Right ventricle myocardium superior (tissue), 1 donor: ENCODE measurements at places on chromosomes 5 and 9. TPM values are rescaled to one million over a fixed set of nuclear protein-coding genes. Genes with fewer than 3 reads are reported as not detected.

Gene ZFP2
- total RNA-seq: 0.54 TPM

Gene CNTLN
- 3.1 TPM for total RNA-seq

Gene CDK9
- 44.4 TPM for total RNA-seq

Gene GABRA1
- not detected for total RNA-seq

Gene MAMDC2
- 10.0 TPM for total RNA-seq

Gene SPATA31C1
- not detected for total RNA-seq

Gene PTGES
- total RNA-seq: 4.5 TPM

Gene PAEP
- total RNA-seq: not detected

Gene AJM1
- 7.3 TPM for total RNA-seq

Gene ADAMTS16
- total RNA-seq: 0.05 TPM

Gene LCN1
- total RNA-seq: not detected

Gene SLC34A1
- total RNA-seq: not detected

Gene KIF24
- total RNA-seq: 0.56 TPM

Gene PCDHB11
- total RNA-seq: 0.73 TPM

DNA sequence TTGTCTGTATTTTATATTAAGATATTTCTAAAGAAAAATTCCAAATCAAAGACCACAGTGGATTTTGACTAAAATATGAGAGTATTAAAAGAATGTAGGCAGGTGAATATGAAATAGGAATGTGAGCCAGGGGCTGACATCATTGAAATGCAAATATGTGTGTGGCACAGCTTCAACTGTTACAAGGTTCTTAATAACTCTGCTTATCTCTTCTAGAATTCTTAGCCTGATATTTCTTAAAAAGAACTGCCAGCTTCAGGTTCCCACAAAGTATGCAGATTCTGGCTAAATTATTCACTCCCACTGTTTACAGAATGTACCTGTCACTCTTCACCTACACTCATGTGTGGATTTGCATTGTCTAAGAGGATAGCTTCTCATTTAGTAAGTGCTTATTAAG lies 274.4 kb downstream of the DIRAS2 start:
- no peak for DNase-seq

DNA sequence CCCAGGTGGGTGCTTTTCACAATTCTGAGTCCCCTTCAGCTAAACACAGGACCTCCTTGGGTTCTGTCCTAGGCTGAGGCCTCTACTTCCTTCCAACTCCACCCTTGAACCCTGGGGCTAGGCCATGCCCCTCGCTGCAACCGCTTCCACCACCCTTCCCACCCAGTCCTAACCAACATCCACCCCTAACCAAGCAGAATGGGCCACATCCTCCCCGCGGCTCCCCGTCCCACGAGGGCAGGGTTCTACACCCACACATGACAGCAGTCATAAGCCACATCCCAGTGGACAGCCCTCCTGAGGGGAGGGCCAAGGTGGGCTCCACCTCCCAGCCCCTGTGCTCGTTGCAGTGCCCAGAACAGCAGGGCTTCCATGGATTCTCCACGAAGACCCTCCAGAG lies 65.8 kb downstream of the SHB start:
- no peak for DNase-seq

GRCh38 chr9:76424491-76424890 lies 30.3 kb upstream of the RFK start:
- no peak for DNase-seq

DNA sequence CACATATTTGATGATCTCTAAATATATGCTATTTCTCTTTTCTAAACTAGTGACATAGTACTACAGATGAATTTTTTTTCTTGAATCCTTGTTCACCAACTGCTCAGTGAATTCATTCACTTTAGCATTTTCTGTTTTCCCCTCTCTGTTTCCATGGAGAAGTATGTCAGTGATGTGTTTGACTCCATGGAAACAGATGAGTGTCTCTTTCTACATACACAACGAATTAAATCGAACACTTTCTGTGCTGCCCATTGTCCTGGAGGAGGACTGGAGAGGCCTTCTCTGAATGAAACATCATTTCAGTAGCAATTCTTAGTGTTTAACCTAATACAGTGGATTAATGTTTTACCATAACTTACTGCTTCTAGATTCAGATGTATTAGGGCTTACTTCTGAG lies 9.5 kb downstream of the INVS start:
- no peak for DNase-seq

GRCh38 chr9:69975681-69976080 lies 68.0 kb upstream of the MAMDC2 start:
- no peak for DNase-seq

DNA sequence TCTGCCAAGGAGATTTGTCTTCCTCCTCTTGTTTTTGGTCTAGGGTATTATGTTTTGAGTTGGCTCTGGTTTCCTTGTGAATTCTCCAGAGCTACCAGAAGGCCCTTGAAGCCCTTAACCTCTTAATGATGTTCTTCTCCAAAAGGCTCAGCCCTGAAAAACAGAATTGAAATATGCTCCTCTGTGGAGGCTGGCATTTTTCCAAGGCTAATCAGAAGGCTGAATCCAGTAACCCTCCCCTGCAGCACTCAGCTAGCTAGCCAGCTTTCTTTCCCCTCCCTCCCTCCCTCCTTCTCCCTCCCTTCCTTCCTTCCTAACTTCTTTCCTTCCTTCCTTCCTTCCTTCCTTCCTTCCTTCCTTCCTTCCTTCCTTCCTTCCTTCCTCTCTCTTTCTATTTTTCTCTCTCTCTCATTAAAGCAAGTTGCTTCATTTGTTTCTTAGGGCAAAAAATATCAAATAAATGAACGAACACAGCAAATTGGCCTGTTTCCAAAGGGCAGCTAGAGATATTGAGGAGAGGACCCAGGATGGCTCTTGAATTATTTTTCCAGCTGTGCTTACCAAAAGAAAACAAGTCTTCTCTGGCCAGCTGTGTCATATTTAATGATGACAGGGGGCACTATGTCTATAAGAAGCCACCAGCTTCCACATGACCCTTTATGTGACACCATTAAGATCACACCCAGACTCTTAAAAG lies 38.7 kb downstream of the JAKMIP2 start:
- no peak for DNase-seq

DNA sequence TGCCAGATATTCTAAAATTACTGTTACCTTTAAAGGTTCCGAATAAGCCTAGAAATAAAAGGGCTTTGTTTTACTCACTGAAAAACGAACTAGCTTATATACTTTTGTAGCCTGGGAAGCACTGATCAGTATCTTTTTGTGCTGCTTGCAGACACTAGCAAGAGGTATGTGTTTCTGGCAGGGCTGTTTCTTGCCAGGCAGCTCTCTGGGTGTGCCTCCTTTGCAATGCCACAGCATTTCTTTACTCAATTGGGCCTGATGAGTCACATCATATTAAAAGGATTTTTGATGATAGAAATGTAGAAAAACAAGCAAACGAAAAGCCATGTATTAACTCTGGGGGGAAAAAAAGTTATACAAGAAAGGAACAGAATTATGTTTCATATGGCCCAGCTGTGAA lies 35.6 kb downstream of the CD180 start:
- DNase-seq: no peak

DNA sequence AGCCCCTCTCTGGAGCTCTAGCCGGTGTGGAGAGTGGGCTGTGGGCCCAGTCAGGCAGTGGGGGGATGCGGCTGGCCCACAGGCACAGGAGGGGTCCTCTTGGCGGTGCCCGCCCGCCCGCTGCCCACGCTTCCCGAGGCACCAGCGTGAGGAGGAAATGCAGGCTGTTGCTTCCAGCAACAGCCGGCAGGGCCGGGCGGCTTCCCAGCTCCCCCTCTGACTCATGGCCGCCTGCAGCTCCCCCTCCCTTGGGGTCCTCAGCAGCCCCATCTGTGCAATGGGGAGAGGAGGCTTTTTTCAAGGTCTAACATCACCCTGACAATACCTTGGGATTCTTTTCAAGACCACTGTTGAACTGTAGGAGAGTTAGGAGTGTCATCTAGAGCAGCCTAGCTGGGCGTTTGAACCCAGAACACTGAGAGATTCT lies 10.4 kb downstream of the CXXC5 start:
- DNase-seq: peak; percentile 59

DNA sequence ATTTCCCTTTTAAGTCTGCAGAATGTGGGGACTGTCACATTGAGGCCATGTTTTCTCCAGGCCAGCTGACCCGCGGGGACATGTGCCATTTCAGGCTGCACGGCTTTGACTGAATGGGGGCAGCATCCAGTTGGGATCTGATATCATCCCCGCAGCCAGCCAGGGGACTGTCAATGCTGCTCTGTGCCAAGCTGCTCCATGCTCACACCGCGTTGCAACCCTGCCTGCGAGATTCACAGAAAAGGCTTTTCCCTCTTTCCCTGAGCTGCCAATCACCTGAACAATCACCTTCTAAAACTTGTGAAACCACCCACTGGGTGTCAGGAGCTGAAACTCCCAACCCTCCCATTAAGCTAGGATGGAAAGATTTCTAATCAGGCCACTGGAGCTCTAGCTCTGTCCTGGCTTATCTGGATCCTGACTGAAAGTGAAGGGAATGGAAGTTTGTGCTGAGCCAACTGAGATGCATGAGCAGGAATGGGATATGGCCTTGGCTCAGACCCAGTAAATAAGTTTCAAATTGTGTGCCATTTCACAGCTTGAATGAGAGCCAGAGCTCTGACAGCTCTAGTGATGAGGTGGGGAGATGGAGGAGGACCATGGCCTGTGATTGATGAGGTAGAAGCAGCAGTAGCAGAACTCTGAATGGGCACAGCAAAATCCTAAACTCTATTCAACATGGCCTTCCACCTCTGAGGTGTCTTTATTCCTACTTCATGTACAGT lies 34.5 kb upstream of the ZNF366 start:
- DNase-seq: no peak

GRCh38 chr9:5483306-5483705 lies 27.0 kb upstream of the PDCD1LG2 start:
- DNase-seq: no peak

DNA sequence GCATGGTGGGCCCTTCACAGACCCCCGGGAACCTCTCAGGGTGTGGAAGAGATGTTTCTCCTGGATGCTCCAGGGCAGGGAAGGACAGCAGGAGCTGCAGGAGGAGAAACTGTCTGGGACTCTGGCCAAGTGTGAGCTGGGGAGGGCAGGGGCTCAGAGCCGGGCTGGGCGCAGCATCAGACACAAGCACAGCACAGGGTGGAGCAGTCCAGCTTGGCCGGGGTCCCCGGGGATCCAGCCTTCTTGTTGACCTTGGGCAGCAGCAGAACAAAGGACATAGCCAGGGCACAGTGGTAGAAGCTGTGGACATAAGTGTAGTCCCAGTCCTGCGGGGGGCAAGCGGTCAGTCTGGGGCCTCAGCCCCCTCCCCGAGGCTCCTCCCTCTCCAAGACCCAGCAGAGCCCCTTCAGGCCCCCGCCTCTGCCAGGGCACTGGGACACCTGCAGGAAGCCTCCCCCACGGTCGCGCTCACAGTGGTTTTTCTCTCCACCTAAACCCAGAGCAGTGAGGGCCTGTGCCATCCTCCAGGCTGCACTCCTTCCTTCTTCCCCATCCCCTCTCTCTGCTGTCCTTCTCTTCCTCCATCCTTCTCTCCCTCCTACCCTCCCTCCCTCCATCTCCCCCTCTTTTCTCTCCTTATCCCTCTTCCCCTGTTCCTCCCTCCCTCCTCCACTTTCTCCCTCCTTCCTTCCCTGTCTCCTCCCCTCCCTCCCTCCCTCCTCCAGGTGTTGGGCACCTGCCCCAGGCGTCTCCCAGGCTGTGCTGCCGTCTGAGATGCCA lies 10.1 kb downstream of the MYMK start:
- DNase-seq: peak; percentile 89

DNA sequence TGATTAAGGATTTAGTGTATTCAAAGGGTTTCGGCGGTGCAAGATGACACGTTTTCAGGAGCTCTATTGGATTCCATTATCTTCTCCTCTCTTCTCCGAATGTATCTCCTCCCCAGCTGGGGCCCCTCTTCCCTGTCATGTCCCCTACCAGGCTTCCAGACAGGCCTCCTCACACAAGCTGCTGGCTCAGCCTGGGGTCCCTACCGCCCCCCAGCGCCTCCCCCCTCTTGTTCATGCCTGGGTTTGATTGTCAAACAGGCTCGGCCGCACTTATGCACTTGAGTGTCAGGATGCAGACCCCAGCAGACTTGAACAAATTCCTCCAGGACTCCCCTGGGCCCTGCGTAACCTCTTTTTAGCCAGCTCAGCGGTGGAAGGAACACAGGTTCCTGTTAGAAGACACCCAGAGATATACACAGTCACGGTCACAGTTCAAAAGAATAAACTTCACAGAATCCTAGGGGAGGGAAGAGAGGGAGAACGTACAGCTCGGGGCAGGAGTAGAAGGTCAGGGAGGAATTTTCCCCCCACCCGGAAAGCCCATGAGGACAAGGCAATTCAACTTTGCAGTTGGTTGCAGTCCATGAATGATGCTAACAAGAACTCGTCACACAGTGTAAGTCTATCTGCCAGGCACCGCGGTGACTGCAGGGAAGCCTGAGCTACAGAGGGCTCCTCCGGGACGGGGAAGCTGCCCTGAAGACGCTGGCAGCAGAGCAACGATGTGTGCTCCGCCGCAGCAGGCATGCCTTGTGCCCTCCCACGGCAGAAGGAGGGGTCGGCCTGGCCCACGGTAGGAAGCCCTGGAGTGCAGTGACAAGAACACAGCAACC lies 560.0 kb downstream of the BNC2 start:
- DNase-seq: peak; percentile 61

- DNase-seq: no peak
Measured at GRCh38 chr9:134358026-134358661, 31.9 kb downstream of the RXRA start.

DNA sequence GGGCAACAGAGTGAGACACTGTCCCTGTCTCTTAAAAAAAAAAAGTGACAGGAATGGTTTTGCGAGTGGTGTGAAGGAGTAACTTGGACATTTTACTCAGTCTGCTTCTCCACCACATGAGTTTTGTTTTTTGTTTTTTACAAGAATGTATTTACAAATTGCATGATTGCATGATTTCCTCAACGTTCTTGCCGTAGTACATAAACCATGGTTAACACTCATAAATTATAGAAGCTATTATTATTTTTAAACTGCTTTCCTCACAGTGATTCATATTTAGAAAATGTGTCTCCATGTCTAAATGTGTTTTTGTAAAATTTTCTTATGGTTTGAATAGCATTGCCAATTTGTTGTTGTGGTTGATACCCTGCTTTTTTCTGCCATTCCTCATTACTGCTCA lies 220.0 kb downstream of the GOLPH3 start:
- DNase-seq: no peak

DNA sequence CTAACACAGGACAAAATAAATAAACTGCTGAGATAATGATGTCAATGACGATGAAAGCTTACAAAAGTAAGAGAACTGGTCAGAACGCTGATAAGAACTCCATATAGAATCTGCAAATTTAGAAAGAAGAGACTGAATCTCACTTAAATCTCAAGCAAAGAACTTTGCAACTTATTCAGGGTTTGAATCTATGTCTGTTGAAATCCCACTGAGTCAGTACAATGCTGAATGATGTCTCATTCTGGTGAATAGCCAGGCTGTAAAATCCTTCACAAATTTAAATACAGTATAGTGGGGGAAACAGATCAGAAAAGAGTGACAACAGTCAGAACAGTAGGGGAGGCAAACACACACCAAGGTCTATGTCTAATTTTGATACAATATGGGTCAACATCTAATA lies 38.9 kb upstream of the NR3C1 start:
- no peak for DNase-seq

GRCh38 chr5:104199771-104200170 lies 637.2 kb upstream of the NUDT12 start:
- no peak for DNase-seq
